RPMI7951 (cell line): ENCODE measurements at places on chromosomes 7 and 10.

- no peak for DNase-seq
These were observed 8.0 kb upstream of the SHH start for GRCh38 chr7:155820246-155820645.

DNA sequence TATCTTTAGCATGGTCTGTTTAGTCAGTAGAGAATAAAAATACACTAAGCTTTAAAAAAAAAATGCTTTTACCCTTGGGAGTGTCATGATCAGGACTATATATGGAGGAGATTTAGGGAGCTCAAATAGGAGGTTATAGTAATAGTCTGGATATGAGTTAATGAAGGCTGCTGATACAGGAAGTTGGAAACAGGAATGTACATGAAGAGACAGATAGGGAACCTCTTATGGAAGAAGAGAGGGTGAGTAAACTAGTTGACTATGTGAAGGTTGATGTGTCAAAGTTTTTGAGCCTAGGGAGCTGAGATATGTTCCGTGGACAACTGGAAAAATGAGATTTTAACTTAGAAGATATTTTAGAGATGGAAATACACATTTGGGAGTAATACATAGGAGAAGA is 472.0 kb upstream of the FZD8 start:
- no peak for DNase-seq

GRCh38 chr7:80415522-80415921 is 96.3 kb downstream of the GNAT3 start:
- DNase-seq = no peak

- DNase-seq = no peak
These were observed 16.4 kb downstream of the ING3 start for GRCh38 chr7:120966961-120967360.

GRCh38 chr7:36217961-36218284 is 64.9 kb downstream of the EEPD1 start:
- DNase-seq = no peak

GRCh38 chr10:1420661-1421362 is 316.5 kb downstream of the ADARB2 start:
- peak; percentile 11 for DNase-seq
